Kidney (tissue), 22 donors: ENCODE measurements at places on chromosomes 5 and 9. TPM values are rescaled to one million over a fixed set of nuclear protein-coding genes. Genes with fewer than 3 reads are reported as not detected.

- no peak for DNase-seq
Measured at GRCh38 chr5:56054666-56055065, 59.9 kb upstream of the IL6ST start.

- DNase-seq: no peak
Measured at GRCh38 chr9:103837940-103838339, 256.2 kb upstream of the SMC2 start.

GRCh38 chr9:106450549-106450948 is 412.4 kb upstream of the ZNF462 start:
- DNase-seq: peak; percentile 50

- DNase-seq: no peak
Measured at GRCh38 chr5:164721656-164722055, 1216.2 kb downstream of the MAT2B start.

- peak; percentile 89 for DNase-seq
Measured at GRCh38 chr9:89497978-89498851, at the start of gene SEMA4D. TSS of gene SEMA4D (minus strand) at chr9:89498113. CDS start at chr9:89405456, 92,657 bp downstream.

GRCh38 chr5:67886761-67887160 is 328.8 kb upstream of the PIK3R1 start:
- DNase-seq: peak; percentile 33

DNA sequence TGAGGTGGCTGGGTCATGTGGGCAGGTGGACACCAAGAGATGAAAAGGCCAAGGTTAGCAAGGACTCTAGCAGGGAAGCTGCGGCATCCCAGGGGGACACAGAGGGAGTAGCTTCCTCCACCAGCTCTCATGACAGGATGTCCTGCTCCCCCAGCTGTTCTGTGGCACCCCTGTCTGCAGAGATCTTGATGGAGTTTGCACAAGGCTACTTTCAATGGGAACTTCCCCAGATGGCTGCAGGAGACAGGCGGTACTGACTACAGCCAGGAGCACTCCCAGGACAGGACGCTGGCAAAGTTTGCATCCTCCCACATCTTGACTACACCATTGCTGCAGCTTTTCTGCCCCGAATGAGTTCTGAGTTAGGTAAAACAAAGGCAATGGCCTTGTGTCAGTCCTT is 312.8 kb downstream of the TLE4 start:
- DNase-seq: no peak

- no peak for DNase-seq
Measured at GRCh38 chr5:132203916-132204315, 23.7 kb downstream of the P4HA2 start.

GRCh38 chr5:60888359-60889061 is 44.4 kb upstream of the ELOVL7 start:
- no peak for DNase-seq

DNA sequence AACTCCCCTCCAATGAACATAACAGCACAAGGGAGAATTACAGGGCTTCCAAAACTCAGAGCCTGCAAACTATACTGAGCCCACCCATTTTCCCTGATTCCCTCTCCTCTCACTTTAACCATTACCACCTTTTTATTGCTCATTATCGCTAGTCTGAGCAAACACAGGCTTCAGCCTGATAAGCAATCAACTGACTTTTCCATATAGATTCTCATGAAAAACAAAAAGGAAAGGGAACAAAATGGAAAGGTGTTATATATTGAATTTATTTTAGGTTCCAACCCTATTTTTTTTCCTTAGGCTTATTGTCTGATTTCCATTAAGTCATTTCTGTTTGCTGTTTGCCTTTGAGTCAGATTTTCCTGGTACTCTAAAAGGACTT is 27.9 kb downstream of the SEMA6A start:
- no peak for DNase-seq

DNA sequence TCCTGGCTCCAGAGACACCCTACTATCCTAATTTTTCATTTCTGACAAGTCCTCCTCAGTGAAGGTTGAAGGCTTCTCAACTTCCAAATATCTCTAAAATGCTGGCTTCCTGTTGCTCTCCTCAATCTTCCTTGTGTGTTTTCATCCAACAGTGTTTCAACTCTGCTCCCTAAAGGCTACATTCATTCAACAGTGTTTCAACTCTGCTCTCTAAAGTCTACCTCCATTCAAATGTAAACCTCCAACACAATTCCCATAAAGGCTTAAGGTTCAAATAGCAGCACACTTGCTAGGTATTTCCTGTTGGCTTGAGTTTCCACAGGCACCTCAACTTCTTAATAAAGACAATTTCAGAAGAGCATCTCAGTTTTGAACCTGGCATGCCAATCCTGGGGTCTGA is 164.8 kb downstream of the HINT1 start:
- DNase-seq: no peak

DNA sequence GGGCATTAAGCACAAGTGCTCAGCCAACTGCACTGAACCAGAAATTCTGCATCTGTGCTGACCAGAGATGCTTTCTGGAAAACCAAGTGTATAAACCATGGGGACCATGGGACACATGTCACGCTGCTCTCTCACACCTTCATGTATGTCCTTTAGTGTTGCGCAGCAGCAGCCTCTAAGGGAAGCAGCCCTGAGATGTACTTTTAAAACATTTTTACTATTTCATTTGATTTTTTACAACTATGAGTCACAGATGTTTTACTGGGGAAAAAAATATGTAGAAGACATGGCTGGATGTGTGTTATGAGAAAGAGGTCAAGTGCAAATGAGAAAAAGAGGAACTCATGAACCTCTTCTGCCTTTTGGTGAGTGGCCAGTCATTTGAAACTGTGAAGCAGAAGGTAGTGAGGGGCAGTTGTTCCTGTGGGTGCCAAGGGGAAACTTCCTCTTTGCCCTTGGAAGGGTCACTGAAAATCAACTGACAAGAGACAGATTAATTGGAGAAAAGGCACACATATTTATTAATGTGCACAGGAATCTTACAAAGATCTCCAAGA is 31.4 kb upstream of the SYK start:
- no peak for DNase-seq

- peak; percentile 45 for DNase-seq
Measured at GRCh38 chr5:179791881-179792611, 1.7 kb upstream of the LTC4S start.

GRCh38 chr9:37660691-37661090 is 9.9 kb downstream of the FRMPD1 start:
- no peak for DNase-seq

GRCh38 chr9:113817171-113817570 is 58.9 kb upstream of the ZNF618 start:
- no peak for DNase-seq

DNA sequence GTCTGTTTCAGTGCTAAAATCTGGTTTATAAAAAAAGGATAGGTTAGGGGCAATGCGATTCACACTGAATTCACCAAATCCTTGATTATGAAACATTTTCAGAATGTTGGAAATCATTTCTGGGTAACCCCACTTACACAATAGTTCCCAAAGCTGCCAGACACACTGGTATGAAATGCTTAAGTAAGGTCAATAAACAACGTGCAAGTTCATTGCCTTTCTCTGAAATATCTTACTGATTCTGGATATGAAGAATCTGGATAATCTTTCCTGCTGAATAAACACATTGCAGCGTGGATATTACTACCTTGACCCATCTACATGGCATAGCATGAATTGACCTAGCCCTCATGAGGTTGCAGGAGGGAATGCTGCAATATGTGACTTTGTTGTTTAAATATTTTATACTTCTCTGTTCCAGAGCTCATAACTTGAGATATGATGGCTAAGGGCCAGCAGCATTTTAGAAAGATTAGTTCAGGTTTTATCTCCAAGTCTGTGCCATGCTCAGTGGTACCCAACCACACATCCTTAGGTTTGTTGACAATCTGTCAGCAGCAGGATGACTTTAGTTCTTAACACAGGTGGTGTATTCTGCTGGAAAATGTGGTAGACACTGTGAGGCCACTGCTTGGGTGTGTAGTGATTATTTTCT is 121.0 kb downstream of the NREP start:
- DNase-seq: no peak

- DNase-seq: no peak
Measured at GRCh38 chr5:72949481-72949880, 6.4 kb upstream of the FCHO2 start.

DNA sequence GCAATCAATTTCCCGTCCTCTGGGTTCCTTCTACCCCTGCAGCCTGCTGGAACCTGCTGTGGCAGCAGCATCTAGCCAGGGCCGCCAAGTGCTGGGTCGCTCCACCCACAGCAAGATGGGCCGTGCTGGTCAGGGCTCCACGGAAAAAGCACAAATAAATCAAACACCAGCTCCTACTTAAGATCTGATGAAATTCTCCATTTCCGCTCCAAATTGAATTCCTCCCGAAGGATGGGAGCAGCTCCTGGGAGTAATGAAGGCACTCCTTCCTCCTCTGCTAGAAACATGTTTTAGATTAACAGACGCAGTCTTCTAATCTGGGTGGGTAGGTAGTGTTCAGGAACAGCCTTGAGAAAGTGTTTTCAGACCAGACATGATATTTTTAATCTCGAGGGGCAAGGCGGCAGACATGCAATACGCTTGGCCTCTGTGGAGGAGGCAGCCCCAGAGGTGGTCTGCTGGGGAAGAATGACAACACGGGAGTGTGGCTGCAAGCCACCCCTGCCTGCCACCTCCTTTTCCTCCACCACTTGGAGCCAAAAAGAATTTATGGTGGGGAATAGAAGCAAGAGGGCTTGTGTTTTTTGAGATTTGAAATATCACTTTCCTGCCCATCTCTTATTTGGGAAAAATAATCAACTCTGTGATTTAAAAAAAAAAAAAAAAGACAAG is 194.1 kb downstream of the AOPEP start:
- DNase-seq: peak; percentile 80

- DNase-seq: no peak
Measured at GRCh38 chr5:424301-425110, 18.5 kb upstream of the EXOC3 start.

DNA sequence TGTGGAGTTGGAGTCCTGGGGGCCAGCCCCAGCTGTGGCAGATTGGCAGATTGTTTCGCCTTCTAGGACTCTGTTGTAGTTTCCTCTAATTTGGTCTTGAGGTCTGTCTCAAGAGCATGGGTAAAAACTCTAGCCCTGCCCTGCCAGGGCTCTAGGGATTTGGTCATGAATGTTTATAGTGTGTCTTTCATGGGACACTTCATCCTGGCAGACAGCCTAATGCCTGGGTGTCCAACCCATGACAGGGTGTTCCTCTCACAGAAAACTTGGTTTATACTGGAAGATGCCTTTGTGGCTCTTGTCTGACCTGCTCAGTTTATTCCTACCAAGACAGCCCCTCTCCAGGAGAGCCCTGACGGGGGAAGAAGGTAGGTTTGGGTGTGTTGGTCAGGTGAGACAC is 45.5 kb downstream of the GALNT12 start:
- no peak for DNase-seq

DNA sequence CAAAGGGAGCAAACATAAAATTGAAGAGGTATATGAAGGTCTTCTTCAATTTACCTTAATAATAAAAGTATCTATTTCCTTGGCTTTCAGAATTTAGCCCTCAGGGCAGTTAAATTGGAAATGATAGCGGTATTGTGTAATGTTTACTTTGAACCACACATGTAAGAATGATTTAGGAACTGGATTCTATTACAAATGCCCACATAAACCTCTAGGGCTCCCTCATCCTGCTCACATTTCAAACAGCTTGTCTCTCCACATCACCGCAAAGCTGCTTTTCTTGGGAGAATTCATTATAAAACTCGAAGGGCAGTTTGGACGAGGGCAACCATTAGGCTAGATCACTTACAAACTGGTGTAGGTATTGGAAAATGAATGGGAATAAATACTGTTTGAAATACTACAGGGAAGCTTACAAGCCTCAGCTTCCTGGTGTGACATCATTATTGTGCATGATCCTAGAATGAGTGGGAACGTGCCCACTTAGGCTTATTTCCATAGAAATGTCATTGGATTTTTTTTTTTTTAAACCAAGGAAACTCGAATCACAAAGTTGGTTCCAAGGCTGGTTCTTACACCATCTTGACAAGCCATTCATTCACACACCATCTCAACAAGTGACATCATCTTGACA is 47.3 kb downstream of the MTRR start:
- DNase-seq: peak; percentile 75

DNA sequence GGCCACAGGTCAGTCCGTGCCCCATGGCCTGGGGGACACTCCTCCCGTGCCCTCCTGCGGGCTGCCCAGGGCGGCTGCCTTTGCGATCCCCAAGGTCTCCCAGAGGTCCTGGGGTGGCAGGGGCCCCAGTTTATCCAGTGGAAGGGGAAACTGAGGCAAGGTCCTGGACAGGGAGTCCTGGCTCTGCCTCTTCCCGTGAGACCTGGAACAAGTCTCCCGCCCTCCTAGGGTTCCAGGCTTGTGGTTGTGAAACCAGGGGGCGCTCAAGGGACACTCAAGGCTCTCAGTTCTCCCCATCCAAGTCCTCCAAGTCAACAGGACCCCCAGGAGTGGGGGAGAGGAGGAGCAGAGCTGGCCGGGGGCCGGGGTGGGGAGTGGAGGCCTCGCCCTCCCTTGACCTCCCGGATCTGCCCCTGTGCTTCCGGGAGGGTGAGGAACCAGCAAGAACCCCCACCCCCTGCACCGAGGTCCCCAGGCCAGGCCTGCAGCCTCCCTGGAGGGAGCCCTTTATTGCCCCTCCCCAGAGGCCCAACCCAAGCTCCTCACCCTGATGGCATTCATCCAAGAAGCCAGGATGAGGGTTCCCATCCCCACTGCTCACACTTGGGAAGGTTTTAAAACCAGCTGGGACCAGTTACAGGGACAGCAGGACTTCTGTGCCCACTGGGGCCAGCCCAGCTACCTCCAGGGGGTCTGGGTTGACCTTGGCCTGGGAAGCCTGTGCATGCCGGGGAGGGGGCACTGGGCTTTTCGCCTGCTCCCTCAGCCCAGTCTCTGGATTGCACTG is 24.7 kb upstream of the TMEM250 start:
- peak; percentile 84 for DNase-seq

The COQ4 gene
- polyA plus RNA-seq: 111 TPM

The LCN12 gene
- 35.5 TPM for polyA plus RNA-seq

The IFNA4 gene
- not detected for polyA plus RNA-seq

The SLC36A2 gene
- polyA plus RNA-seq: 46.2 TPM

The PCA3 gene
- 0.11 TPM for polyA plus RNA-seq

The RNF224 gene
- polyA plus RNA-seq: 0.80 TPM

The ORM2 gene
- not detected for polyA plus RNA-seq

The SHC3 gene
- 0.95 TPM for polyA plus RNA-seq

The GPR21 gene
- polyA plus RNA-seq: 0.34 TPM

The FGFR4 gene
- polyA plus RNA-seq: 50.2 TPM

The CCDC171 gene
- polyA plus RNA-seq: 1.2 TPM

The SPINK13 gene
- polyA plus RNA-seq: 0.43 TPM

The HAPLN1 gene
- 0.06 TPM for polyA plus RNA-seq

The DNAJC21 gene
- 24.5 TPM for polyA plus RNA-seq

The GBGT1 gene
- 7.9 TPM for polyA plus RNA-seq
